NCI-H1694 treated with DMSO at 0.1 percent for 48 hours (cell line): ENCODE measurements at places on chromosomes 1 and 21.
A peak's percentile ranks its signal among the peaks of the same experiment; 100 is the strongest.

DNA sequence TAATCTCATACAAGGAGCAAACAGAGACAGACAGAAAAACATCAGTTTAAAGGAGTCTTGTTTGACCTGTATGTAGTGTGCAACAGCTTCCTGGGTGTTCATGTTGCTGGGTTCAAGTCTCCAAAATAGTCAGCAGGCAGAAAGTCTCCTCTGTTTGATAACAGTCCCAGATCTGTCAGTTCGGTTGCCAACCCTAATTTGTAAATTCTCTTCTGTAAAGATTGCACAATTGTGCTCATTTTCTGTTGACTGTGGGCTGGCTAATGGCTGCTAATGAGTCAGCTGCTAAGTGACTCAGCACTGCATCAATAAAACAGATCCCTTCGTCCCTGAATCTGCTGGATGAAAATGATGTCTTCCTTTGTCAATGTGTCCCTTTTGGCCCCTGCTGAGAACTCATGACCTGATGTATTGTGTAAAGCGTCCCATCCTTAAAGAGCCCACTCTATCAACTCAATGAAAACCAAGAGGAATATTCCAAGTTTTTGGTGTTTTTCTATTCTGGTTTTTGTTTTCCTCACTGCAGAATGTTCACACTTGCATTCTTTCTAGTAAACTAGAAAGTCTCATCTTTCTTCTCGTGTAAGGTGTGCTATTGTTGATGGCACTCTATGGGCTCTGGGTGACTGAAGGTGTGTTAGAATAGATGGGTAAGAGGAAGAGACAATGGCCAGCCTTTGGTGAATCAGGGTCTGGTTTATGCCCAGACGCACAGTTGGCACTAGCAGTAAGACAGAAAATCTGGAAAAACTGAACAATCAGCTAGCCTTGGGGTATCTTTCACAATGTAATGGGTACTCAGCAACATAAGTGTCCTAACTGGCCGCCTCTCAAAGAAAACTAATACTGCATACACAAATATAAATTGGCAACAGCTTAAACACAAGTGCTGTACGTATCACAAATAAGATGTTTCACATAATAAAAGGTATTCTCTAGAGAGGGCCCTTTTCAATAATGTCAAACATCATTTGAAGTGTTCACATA lies 75.1 kb upstream of the SIPA1L2 start:
- no peak for DNase-seq

DNA sequence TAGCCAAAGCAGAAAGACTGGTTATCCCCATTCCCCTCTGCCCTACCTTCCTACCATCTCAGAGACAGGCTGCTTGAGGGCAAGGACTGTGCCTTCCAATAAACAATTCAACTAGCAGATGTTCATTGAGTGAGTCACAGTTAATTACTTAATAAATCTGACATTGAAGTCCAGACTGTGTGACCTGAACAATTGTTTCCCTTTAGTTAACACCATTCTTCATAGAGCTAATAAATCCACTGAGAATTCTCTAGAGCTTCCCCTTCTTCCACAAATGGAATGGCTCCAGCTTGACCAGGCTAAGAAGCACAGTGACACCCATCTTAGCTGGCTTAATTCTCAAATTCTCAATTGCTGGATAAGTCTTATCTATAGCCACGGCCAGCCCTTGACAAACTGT lies 61.9 kb upstream of the GJA5 start:
- DNase-seq: no peak

GRCh38 chr21:32914424-32915039 lies 111.2 kb upstream of the OLIG2 start:
- DNase-seq: no peak

DNA sequence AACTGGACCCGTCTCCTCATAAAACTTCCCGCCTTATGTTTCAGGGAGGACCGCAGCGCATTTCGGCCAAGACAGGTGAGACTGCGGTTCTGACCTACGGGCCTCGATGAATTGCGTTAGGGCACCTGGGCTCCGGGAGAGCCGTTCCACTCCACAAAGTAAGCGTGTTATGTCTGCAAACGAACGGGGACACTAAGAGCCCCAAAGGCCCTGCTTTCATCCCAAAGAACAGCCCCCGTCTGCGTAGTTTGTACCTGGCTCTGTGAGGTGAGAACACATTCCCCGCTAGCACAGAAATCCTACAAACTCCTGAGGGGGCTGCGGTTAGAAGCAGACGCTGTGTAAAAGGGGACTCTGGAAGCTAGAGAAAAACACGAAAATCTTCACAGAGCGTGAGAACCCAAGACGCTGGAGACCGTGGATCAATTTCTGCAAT lies 41.6 kb upstream of the PPIAL4F start:
- DNase-seq: no peak

GRCh38 chr1:166700696-166701095 lies 138.6 kb upstream of the POGK start:
- DNase-seq: no peak

DNA sequence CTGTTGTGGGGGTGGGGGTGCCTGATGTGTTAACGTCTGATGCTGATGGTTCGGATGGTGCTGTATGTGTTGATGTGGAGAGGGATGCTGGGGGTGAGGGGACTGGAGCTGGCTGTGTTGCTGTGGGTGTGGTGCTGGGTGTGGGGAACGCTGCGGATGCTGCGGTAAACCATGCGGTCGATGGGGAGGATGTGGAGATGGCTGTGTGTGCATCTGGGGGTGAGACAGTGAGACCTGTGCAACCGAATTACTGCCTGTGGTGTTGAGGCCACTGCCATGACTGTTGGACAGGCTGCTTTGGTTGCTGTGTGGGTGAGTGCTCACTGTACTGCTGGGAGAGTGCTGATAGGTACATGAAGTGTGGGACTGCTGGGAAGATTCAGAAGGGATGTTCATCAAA lies 26.8 kb upstream of the GUCA2A start:
- DNase-seq: no peak

DNA sequence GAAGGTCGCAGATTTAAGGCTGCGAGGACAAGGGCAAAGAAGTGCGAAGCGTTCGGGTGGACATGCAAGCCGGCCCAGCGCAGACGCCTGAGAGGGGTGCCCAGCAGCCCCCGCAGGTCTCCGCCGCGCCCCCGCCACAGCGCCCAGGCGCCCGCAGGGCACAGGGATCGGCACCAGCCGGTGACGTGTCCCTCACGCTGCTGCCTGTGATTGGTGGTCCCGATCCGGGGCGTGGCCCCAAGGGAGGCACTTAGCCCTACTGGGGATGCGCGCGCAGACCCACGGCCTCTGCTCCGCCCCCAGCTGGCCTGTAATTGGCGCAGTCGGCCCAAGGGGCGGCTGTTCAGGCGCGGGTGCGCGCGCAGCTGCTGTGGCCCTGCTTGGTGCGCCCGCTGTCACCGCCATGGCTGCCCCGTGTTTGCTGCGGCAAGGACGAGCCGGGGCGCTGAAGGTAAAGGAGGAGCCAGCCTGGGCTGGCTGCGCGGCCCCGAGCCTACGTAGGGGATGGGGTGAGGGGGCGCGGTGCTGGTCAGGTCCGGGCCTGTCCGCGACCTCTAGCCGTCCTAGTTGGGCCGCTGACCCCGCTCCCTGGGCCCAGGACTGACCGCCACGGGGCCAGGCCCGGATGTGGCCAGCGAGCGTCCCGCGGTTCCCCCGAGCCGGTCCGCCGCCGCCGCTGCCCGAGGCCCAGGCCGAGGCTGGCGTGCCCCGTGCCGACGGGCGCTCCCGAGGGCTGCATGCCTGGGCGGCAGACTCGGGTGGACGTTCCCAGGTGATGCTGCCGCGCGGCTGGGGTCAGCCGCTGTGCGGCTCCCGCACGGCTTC lies at the start of gene NDUFV3:
TSS of gene NDUFV3 (plus strand) at position 379 of the 825 bp plus-strand sequence. CDS start at position 404, 25 bp downstream.
- DNase-seq: peak; percentile 98

DNA sequence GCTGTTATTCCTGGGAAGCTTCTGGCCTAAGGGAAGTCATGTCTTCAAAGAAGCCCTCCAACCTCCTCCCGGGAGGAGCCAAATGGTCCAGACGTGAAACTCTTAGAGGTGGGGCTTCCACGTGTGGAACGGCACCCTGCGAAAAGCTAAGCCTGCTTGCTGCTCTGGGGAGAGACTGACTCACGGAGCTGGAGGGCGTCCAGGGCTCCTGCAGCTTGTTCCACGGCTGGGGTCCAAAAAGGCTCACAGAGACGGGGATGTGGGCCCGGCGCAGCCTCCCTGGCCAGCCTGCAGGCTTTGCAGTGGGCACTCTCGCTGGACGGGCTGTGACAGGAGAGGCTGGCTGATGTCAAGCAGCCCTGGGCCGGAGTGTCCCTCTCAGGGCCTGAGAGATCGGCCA lies 105.1 kb downstream of the COLGALT2 start:
- no peak for DNase-seq

GRCh38 chr1:12665511-12665910 lies 21.6 kb downstream of the AADACL4 start:
- DNase-seq: no peak

DNA sequence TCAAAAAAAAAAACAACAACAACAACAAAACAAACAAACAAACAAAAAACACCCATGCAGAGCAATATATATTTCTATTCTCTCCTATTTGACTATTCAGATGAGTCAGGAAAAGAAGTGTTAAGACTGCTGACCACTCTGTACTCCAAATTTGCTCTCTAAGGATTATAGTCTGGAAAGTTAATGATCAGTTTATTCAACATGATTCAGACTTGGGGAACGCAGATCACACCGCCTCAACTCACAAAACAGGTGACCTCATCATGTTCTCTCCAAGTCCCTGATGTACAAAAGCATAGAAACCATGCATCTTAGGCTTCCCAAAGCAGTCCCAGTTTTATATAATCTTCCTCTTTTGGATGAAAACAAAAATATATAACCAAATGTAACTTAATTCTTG lies 51.9 kb upstream of the PRRC2C start:
- DNase-seq: no peak

DNA sequence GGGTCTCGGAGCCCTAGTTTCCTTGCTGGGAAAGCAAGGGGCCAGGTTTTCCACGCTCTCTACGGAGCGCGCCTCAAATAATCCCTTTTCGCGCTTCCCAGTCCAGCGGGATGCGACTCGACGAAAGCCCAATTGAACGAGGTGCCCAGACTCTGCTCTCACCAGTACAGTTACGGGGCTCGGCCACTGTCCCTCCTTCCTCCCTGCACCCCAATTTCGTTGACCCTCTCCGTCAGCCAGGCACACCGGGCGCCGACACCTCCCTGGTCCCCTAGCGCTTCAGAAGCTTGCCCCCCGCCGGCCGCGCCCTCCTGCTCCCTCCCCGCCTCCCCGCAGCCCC lies 389 bp downstream of the SEMA6C start:
- no peak for DNase-seq

DNA sequence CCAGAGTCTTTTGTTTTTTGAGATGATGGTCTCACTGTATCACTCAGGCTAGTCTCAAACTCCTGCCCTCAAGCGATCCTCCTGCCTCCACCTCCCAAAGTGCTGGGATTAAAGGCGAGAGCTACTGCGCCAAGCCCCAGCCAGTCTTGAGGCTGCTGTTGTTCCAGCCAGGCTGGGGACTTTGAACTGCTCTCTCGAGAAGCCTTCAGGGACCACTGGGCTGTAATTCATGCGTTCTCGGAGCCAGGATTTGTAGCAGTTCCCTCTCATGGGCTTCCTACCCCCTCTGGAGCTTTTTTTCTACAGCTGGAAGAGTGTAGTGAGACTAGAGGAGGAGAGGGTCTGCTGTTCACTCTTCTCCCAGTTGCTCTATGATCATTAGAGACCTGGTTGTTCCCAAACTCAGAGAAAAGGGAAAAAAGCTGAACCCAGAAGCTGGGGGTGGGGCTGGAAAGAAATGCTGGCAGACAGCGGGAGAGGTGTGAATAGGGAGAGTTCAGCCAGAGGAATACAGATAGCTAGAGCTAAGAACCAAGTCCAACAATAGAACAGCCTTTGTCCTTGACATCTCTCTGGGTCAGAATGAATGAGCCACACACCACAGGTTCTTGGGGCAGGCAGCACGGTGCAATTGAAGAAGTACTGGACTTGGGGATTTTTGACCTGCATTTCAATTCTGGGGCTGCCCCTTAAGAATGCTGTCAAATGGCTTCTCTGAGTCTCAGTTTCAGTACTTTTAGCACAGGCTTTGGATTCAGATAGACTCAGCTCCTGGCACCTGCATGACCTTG lies 13.2 kb upstream of the SLC41A1 start:
- no peak for DNase-seq

DNA sequence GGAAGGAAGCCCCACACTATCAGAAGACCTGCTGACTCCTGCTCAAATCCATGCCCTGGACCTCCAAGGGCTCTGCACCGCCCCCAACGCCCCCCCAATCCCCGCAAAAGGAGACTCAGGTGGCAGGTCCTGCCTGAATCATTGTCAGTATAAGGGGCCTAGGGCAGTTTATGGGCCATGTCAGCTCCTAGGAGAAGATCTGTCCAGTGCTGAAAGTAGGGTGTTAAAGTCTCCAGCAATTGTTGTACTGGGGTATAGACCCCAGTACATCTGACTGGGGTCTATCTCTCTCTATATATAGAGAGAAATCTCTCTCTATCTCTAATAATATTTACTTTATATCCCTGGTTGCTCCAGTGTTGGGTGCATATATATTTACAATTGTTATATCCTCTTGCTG lies 12.1 kb upstream of the OLIG2 start:
- DNase-seq: no peak

GRCh38 chr1:68117416-68117815 lies 67.0 kb upstream of the DIRAS3 start:
- no peak for DNase-seq

DNA sequence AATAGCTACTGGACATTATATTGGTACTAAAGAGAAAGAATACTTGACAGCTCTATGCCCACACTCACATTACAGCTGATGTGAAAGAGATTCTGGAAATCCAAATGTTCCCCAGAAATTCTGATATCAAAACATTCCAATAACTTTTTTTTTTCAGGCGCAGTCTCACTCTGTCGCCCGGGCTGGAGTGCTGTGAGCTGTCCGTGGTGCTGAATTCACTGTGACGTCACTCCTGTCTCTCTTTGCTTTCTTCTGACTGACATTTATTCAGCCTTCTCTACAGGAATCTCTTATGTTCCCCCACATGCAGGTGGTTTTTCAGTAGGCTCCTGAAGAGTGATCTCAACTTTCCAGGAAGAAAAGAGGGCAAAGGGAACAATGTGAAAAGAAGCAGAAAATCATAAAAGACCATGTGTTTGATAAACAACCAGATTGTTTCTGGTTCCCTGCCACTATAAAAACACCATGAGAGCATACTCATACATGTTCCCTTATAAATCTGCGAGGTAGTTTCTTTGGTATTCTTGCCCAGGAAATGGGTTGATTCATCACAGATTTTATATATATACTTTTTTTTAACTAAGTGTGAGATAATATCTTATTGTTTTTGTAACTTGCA lies 6.2 kb downstream of the S100A7A start:
- DNase-seq: no peak

DNA sequence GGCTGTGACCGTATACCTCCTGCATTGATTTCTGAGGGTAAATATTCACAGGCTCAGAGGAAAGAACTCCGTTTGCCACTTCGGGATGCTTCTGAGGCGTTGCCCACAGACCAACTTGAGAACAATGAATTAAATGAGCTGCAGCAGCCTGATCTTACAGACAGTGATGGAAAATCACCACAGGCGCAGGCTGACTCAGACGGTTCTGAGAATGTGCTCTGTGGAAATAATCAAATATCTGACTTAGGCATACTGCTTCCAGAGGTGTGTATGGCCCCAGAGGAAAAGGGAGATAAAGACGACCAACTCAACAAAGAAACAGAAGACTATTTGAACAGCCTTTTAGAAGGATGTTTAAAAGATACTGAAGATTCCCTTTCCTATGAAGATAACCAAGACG lies 76.7 kb upstream of the SCCPDH start:
- DNase-seq: no peak
